Stimulated activated CD4-positive, alpha-beta T cell treated with anti-CD3 and anti-CD28 coated beads, TNF-alpha, amount 100 ng/mL, for 1 hour (primary cell): ENCODE measurements at places on chromosomes 3 and 15.

GRCh38 chr15:82680200-82681102 is 29.2 kb downstream of the AP3B2 start:
- DNase-seq, result peak; percentile 70

DNA sequence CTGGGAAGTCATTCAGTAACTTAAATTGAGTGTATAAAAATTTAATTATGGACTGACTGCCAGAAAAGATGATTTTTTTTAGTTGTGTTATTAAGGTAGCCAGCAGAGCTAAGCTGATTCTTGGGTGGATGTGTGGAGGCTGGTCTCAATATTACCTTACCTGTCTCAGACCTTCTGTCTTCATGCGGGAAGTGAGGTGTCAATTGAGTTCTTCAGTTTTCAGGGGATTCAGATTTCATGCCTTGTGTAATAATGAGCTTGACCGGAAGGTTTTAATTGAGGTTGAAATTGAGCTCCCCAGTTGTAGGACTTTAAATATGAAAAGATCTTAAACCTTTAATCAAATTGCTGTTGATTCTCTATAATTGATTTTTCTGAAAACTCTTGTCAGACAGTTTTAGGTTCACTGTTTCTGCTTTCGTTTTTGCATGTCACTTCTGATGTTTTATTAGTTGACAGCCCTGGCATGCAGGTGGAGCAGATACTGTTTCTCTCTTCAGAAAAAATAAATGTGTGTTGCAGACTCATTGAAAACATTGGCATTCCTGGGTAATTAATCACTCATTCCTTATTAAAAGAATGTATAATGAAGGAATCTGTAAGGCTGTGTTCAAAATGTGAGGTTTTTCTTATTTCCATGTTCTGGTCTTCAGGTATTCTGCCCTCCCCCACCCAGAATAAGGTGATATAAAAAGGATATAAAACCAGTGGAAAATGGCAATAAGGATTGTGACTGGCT is 54.5 kb downstream of the PSMD6 start:
- no peak for DNase-seq

- no peak for DNase-seq
Measured at GRCh38 chr3:40557575-40558161, 32.9 kb downstream of the ZNF621 start.

DNA sequence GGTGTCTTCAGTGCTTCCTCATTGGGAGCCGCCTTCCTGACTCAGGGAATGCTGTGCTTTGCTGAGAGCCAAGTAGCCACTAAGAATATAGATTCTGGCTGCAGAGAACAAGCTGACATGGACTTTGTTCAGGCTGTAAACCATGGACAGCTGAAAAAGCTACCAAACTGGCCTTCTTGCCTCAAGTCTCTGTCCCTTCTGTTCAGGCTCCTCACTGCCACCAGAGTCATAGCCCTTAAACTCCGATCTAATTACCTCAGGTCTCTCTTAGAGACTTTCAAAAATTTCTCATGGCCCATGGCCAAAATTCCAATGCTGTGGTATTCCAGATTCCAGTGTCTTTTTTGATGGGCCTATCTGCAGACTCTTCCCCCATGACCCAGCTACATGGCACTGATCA is 19.4 kb upstream of the PTX3 start:
- no peak for DNase-seq

DNA sequence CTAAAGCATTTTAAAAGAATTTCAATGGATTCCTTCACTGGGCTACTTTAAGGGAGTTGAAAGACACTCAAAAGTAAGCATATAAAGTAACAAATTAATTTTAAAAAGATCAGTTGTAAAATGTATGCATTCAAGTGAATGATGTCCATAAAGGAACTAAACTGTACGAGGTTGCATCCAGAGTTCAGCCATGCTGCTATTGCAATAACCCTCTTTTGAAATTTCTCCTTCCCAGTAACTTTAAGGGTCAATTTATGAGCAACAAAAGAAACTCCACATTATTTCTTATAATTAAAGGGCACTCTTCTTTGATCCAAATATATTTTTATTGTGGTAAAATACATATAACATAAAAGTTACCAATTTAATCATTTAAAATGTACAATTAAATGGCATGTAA is 22.9 kb downstream of the BTLA start:
- DNase-seq, result no peak

GRCh38 chr15:76664895-76665294 is 240.2 kb downstream of the SCAPER start:
- no peak for DNase-seq

DNA sequence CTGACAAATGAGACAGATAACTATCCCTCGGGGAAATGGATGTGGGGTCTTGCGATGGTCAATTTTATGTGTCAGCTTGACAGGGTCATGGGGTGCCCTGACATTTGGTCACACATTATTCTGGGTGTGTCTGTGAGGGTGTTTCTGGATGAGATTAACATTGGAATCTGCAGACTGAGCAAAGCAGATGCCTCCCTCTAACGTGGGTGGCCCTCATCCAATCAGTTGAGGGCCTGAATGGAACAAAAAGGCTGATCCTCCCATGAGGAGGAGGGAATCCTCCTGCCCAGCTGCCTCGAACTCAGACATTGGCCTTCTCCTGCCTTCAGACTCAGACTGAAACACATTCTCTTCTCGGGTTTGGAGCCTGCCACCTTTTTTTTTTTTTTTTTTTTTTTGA is 69.0 kb downstream of the MINAR1 start:
- no peak for DNase-seq

GRCh38 chr3:156628836-156629618 is 45.4 kb upstream of the TIPARP start:
- DNase-seq, result no peak

GRCh38 chr3:148974726-148975125 is 16.6 kb upstream of the GYG1 start:
- no peak for DNase-seq

GRCh38 chr15:78324144-78324543 is 16.0 kb upstream of the CRABP1 start:
- no peak for DNase-seq

DNA sequence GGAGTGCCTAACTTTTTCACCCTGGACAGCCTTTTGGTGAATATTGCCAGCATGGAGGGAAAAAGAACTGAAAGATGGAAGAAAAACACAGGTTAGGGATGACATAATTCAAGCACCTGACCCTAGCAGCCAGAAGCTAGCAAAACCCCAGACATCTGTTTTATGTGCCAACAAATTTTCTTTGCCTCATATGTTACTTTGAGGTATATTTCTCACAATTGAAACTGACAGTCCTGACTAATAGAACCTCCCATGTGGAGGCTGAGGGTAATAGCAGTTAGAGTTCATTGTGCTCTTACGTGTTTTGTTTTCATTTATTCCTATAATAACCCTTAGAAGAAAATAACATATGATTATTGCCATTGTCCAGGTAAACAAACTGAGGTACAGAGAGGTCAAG is 71.5 kb upstream of the SLC25A26 start:
- no peak for DNase-seq

DNA sequence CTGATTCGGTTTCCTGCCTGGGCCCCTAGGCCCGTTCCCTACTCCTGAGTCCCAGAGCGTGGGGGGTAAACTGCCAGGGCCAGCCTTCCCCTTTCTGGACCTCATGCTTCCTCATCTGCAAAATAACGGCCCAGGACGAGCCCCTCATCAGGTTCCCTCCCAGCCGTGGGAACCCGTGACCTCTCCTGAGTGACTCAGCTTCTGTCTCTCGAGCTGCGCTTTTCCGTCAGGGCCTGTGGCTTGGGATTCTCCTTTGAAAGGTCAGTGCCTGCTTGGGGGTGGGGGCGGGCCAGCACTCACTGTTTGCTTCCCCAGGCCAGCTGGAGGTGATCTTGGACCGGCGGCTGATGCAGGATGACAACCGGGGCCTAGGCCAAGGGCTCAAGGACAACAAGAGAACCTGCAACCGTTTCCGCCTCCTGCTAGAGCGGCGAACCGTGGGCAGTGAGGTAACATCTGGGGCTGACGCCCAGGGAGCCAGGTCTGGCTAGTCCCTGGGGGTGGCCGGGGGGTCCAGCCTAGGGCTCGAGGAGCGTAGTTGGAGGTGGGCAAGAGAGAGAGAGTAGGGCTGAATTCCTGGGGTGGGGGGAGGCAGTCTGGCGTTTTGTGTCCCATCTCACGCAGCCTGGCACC is 12.8 kb downstream of the MAN2A2 start:
- DNase-seq, result no peak

DNA sequence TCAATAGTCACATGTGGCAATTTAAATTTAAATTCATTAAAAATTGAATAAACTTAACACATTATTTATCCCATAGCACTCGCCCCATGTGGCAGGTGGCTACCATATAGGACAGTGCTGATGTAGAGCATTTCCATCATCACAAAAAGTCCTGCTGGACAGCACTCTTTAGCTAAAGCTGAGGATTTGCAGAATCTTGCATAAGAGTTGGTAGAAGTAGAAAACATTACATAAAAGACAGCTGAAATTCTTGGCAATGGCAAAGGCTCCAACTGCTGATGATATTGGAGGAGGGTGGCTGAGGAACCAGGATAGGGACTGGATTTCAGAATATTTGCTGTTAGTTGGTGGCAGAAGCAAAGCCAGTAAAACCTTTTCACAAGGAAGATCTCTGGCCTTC is 230.7 kb upstream of the SATB1 start:
- no peak for DNase-seq

DNA sequence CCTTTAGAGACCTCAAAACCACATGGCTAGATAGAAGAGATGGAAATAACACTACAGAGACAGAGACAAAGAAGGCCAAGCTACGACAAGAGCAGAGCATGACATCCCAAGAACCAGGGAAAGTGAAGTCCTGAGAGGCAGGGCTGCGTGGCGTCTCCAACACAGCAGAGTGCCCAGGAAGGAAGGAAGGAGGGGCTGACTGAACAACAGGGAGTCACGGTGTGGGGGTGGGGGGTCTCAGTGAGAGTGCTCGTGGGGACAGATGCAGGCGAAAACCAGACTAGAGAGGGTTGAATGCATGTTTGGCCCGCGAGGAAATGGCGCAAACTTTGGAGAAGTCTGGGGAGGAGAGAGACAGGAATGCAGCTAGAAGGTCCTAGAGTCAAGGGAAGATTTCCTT is 44.0 kb downstream of the ADAMTS17 start:
- DNase-seq, result no peak

DNA sequence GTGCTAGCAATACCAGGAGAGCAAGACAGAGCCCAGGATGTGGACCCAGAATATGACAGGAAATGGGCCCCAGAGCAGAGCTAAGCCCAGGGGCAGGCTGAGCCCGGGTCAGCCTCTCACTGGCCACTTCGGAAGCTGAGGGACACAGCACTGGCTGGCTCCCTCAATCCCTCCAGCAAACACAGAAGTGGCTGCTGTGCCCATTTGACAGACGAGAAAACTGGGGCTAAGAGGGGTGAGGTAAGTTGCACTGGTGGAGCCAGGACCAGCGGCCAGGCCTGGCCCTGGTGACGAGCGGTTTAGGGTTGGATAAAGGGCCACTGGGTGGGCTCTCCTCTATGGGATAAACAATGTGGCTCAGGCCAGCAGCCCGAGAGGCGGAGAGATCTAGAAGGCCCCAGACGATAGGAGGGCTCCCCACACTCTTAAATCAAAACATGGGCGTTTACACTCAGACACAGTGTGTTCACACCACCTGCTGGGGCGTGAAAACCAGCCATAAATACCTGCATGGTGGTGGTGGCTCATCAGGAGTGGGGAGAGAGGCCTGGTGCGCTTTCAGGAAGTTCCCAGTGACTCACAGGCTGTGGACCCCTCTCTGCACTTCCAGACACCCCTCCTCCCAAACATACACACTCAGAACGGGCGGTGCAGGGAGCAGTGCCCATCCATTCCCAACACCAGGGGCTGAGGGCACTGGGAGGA is 12.0 kb upstream of the LINGO1 start:
- no peak for DNase-seq

- DNase-seq, result no peak
Measured at GRCh38 chr15:48540756-48541155, 104.8 kb downstream of the FBN1 start.

DNA sequence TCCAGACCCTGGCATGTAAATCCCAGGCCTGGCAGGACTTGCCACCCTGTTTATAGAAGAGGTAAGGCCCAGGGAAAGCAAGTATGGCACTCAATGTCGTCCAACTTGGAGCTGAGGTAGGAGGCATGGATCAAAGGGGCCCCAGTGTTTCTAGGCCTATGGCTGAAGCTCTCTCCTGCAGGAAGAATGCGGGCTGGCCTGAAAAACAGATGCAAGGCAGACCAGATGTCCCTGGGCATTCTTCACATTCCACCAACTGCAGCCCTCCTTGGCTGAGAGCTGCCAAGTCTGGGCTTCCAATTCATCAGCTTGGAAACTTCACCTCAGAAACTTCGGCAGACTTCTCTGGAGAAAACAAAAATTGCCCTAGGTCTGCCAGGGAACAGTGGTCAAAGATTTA is 22.2 kb downstream of the MESD start:
- no peak for DNase-seq

DNA sequence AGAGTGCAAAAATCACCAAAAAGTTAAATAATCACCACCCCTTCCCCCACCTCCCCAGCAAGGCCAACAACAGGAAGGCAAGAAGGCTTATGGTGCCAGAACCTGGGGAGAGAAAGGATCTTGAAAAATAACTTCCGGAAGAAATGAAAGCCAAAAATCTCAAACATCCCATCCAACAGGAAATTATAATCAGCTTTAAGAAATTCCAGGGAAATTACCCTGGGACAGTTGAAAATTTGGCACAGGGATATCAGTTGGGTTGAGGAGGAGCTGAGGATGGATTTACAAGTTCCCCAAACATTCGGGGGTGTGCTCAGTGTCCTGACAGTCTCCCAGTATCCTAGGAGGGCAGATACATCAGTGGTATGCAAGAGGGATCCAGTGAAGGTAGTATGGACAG is 82.7 kb downstream of the POLR2M start:
- no peak for DNase-seq

DNA sequence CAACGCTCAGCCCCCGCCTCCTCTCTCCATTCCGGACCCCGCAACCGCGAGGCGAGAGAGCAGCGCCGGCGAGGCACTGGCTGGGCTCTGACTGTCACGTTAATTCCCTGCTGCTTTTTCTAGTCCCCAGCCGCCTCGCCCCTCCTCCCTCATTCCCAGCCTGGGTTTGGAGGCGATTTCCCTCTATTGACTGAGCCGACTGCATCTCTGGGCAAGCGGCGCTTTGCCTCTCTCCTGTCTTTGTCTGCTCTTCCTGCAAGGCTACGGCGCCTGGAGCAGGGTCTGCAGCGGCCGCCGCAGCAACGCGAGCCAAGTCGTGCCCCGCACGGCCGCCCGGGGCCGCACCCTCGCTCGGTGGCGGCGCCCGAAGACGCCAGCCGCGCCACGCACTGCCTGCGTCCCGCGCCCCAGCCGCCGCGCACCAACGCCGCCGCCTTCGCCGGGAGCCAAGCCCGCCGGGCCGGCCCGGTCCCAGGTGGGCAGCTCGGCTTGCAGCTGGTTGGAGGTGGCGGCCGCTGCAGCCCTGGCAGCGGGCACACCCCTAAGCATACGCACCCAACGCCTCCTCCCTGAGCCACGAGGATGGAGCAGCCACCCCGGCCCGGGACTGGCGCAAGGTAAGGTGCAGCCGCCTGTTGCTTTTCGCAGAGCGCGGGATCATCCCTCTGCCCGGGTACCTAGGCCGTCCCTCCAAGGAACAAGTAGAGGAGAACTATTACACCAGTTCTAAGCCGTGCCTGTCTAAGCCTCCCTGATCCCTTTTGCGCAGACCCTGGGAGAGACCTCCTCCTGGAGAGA is at the start of gene LRRC3B:
Gene LRRC3B, plus strand, starts transcription at position 152 of the 798 bp plus-strand sequence. CDS start 86,901 bp downstream, outside the sequence.
- no peak for DNase-seq
